Activated CD8-positive, alpha-beta T cell treated with anti-CD3 and anti-CD28 coated beads, Interleukin-2, amount 10 ng/mL, durations not matched to agents 7 days and 5 days (primary cell): ENCODE measurements at places on chromosomes 6 and 20.

DNA sequence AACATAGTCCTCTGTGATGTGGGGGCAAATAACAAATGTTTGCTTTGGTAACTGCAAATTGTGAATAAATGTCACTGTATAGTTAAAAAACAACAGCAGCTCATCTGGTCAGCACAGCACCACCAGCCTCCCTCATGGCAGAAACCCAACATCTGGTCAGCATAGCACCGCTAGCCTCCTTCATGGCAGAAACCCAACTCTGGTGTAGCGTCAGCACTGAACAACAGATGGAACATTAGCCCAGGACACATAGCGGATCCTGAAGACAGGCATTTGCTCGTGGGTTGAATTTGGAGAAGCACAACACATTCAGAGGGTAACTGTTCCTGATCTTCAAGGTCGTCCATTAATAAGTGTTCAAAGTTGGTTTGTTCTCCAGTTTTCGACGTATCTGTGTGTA is 265.9 kb downstream of the DLL1 start:
- no peaks in the 10 kb centered on the region for H3K4me1 ChIP-seq
- no peak overlapping the region for H3K4me3 ChIP-seq
- peaks cover 14% of the 10 kb centered on the region for H3K27me3 ChIP-seq

- H3K4me1 ChIP-seq = peaks cover 2% of the 10 kb centered on the region
- no peak overlapping the region for H3K27ac ChIP-seq
These were observed 38.6 kb downstream of the GHRH start for GRCh38 chr20:37223053-37223452.

DNA sequence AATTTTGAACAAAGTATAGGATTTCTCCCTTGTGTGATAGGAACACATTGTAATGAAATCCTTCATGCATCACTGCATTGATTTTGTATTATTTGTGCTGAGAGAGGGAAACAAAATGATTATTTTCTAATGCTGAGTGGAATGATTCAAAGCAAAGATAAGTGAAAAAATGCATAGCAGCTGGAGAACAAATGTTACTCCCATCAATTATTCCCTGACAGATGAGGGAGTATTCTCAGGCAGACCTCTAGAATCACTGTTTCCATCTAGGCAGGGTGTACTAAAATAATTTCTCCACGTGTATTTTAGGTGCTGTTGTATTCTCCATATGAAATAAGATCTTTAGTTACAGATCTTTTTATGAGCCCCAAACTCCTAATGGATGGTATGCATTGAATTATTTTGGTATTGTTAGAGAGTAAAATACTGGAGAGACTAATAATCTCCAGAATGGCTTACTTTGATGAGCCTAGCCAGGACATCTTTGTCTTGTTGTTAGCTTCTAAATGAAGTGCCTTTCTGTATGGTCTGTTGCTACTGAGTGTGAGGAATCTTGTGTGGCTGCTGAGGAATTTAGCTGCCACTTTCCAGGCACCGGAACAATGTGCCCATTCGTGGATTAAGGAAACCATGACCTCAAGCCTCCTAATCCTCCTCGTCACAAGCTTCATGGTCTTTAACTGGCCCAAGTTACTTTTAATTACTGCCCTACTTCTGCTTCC is 39.6 kb downstream of the RNF217 start:
- no peaks in the 10 kb centered on the region for H3K36me3 ChIP-seq
- no peaks in the 10 kb centered on the region for H3K4me1 ChIP-seq
- no peak for DNase-seq
- no peak overlapping the region for H3K4me3 ChIP-seq

GRCh38 chr6:32641122-32641521 is 3.9 kb downstream of the HLA-DQA1 start:
- peaks cover 22% of the 10 kb centered on the region for H3K27me3 ChIP-seq
- DNase-seq = no peak
- no peak overlapping the region for H3K4me3 ChIP-seq
- no peaks in the 10 kb centered on the region for H3K36me3 ChIP-seq
- H3K4me1 ChIP-seq = peaks cover 23% of the 10 kb centered on the region

DNA sequence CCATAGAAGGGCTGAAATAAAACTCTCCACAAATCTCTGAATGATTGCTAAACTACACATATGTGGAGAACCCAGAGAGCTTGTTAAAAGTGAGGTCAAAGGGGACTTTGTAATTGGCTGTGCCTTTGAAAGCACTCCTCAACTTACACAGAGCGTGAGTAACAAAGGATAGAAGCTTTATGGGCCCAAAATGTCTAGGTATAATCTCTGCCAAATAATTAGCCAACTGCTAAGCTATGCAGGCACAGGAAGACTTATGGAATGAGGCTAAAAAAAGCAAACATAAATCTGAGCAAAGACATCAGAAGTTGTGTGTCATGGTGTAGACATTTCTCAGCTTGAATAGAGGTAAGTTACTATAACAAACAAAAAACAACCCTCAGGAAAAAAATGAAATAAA is 23.3 kb upstream of the UST start:
- DNase-seq = no peak
- H3K27ac ChIP-seq = no peak overlapping the region
- H3K36me3 ChIP-seq = no peaks in the 10 kb centered on the region
- H3K4me3 ChIP-seq = no peak overlapping the region
- H3K4me1 ChIP-seq = no peaks in the 10 kb centered on the region
- peaks cover 23% of the 10 kb centered on the region for H3K27me3 ChIP-seq
